ENCODE measurements at places on chromosomes 12 and 14.

DNA sequence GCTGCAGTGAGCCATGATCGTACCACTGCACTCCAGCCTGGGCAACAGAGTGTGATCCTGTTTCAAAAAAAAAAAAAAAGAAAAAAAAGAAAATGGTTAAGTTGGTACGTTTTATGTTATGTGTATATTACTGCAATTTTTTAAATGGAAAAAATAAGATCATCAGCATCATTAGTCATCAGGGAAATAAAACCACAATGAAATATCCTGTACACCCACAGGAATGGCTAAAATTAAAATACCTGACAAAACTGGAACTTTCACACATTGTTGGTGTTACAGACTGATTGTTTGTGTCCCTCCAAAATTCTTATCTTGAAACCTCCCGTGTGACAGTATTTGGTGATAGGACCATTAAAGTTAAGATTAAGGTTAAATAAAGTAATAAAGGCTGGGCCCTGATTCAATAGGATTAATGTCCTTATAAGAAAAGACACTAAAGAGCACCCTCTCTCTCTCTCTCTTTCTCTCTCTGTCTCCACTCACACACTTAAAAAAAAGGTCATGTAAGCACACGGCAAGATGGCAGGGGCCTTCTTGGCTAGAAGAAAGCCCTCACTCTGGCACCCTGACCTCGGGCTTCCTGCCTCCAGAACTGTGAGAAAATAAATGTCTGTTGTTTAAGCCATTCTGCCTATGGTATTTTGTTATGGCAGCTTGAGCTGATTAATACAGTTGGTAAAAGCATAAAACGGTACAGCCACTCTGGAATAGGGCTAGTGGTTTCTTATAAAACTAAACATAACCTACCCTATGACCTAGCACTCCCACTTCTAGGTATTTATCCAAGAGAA, 48.3 kb upstream of the ZFP36L1 start:
- no peak for DNase-seq

DNA sequence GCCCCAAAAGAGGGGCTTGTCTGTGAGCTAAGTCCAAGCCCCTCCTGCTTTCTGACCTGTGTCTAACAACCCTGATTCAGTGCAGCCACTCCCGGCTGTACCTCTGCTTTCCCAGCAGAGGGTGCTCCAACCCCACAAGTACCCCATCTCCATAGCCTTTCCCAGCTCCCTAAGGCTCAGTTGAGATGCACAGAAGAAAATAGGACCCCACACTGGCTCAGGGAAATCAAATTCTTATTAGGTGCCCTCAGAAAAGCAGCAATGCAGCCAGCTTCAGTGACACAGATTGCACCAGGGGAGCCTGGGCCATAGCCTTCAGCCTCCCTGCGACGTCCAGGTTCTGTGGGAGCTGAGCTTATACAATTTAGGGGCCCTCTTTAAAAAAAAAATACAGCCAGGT, 49.9 kb downstream of the LRRC74A start:
- DNase-seq, result peak; percentile 81

DNA sequence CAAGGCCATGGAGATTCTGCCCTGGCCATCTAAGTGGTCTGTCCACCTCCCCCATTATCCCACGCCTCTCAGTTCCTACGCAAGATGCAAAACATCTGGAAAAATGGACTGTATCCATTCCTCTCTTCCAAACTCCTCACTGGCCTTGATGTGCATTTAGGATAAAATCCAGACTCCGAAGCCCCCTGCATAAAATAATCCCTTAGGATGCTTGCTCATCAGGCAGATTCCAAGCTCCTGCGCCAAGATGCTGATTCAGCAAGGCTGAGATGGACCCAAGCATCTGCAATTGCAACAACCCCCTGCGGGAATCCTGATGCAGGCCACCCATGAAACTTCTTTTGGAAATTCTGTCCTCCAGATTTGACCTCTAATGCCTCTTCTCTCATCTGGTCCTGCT, 81.6 kb downstream of the SPRING1 start:
- peak; percentile 71 for DNase-seq

DNA sequence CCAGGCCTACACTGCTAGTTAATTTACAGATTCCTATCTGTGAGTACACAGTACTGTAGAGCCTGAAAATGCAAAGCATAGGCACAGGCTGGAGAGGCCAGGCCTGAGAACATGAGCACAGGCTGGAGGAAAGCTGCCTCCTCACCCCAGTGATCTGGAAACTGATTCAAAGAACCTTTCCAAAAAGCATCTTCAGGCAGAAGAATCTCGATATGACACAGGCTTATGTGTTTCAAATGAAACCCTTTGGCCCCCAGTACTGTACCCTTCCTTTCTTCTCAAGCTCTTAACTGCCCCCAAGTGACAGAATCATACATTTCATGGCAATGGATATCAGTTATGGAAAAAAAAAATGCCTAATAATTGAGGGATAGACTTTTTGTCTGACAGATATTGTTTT, 122.0 kb downstream of the KCNC2 start:
- DNase-seq, result no peak

- peak; percentile 38 for DNase-seq
Observed at GRCh38 chr14:71466946-71467345, 465.3 kb upstream of the RGS6 start.

DNA sequence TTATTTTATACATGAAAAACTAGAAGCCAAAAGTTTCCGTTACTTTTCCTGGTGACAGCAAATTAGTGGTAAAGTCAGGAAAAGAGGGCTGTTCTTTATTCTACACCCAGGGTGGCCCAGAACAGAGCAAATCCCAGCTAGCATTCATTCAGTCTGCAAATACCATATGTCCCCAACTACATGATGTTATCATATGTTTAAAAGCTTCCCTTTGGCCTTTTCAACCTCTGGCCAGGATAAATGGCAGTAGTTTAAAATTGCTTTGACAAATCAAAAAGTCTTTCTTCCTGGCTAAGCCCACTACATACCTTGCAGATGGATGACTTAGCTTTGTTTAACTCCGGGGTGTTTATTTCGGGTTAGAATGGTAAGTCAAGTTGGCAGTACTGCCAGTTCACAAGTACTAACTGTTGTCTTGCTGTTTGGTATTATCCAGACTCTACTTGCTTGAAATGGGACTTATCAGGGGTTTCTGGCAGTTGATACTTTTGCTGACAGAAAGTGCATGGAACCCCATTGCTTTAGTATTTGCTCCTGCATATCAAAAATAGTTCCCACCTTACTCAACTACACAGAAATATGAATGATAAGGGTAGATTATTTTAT, 69.7 kb downstream of the PKP2 start:
- DNase-seq, result no peak

DNA sequence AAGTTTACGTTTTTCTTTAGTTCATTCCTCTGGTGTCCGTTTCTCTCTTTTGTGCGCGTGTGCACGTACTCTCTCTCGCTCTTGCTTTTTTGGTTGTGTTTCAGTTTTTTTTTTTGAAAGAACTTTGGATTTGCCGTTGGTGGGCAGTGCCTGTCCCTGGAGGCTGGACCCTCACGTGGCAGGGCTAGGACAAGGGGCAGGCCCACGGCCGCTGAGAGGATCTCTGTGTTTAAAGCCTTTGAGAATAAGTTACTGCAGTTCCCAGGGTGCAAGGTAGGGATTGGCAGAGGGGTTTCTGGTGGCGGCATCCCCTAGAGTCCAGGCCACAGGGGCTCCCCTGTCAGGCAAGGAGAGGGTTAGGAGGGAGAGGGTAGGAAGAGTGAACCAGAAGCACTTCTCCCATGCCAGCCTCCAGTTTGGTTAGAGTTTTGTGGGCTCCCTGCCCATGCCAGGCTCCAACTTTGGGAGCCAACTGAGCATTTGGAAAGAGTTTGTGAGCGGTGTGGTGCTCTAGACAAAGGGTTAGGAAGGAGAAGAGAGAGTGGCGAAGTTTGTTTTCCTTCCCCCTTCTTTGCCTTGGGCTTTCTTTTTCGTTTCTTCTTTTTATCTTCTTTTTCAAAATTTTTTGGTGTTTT, 30.5 kb downstream of the ZFHX2 start:
- DNase-seq, result no peak

DNA sequence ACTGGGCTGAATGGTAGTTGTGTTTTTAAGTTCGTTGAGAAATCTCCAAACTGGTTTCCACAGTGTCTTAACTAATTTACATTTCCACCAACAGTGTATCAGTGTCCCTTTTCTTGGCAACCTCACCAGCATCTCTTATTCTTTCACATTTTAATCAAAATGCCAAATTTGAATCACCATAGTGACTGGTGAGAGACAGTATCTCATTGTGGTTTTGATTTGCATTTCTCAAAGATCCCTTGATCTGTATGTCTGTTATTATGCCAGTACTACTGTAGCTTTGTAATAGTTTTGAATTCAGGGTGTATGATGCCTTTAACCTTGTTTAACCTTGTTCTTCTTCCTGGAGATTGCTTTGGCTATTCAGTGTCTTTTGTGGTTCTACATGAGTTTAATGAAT, 2.2 kb upstream of the EIF2S3B start:
- DNase-seq, result no peak

GRCh38 chr12:45490232-45490881, 239.1 kb upstream of the ARID2 start:
- DNase-seq, result peak; percentile 10

GRCh38 chr14:62710811-62711210, 334.4 kb downstream of the KCNH5 start:
- DNase-seq, result no peak

DNA sequence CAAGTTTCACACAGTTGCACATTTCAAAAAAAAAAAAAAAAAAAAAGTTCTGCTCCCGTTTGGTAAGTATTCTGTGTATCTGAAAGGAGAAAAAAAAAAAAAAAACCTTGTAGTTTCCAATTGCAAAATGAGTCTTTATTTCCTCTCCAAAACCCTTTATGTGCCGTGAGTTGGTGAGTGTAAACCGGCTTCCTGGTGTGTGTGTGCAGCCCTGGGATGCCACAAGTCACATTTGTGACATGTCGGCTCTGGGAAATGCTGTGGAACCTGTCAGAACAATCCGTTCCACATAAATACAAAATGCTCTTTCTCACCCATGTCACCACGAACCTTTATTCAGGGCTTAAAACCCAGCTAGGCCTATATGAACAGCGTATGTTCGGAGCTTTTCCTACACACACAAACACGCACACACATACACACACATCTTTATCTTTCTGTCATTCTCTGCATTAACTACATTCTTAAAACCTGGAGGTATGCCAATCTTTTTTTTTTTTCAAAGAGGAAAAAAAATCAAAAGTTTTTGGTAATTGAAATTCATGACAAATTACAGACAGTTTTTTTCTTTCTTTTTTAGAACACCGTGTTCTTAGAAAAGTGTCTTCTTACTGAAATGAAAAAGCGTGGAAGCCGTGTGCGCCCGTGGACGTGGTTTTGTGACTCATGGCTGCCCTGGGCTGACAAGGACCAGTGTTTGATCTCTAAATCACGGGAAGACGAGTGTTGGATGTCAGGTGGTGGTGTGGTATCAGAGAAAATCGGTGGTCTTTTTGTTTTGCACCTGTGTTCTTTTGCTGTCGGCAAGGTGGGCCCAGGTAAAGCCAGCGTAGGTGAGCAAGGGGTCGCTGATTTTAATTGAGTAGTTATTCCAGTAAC, 612.0 kb downstream of the VRK1 start:
- DNase-seq, result no peak

GRCh38 chr12:74646831-74647230, 109.2 kb downstream of the ATXN7L3B start:
- peak; percentile 19 for DNase-seq

DNA sequence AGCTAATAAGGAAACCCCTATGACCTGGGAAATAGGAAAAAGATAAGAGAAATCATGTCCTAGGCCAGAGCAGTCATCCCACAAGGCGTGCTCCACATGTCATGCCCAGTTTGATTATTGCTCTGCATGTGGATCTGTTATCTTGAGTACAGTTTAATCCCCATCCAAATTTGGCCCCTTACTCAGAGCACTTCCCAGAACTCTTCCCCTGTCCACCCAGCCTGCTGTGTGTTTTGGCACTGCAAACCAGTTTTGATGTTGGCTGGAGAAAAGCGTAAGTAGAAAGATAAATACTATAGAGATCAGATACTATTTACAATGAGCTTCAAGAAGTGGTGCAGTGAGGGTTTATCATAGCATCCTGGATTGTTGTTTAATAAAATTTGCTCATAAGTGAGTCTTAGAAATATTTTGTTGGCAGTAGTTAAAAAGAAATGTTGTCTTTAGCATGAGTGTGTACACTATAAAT, 83.8 kb downstream of the PTPRB start:
- DNase-seq, result no peak

DNA sequence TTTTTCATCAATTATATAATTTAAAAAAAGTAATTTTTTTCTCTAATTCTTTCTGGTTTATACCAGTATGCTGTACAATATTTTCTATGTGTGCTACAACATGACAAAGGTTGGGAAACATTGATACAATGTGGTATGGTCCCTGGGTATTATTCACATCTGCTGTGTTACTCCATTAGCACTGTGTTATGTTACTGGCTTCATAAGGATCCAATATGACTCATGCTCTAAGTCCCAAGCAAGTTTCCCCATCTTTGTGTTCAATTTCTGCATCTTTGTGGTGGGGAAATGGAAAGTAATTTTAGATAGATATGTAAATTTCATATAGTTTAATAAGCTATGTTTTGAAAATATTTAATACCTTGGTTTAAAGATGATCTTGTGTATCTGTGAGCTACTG, 35.8 kb downstream of the FBXO33 start:
- DNase-seq, result no peak

DNA sequence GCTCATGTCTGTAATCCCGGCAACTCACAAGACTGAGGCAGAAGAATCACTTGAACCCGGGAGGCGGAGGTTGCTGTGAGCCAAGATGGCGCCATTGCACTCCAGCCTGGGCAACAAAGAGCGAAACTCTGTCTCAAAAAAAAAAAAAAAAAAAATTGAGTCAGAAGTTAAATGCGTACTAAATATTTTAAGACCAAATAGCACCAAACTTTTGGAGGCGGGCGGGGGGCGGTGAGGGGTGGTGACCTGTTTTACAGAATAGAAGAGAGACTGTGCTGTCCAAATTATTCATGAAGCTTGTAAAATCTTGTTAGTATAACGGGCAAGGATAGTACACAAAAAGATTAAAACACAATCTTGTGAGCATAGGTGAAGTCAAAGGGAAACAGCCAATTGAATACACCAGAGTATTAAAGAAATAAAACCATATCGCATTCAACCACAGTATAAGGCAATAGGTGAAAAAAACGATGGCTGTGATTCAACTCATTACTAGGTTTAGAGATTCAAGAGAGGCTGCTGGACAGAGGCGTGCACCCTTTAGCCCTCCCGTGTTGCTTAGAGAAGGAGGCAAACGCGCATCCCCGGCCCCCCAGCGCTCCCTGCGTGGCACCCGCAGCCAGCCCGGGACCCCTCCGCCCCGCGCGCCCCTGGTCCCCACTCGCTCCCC, 571 bp downstream of the ZNF891 start:
- no peak for DNase-seq

- DNase-seq, result peak; percentile 16
Observed at GRCh38 chr14:21536418-21537089, 10.4 kb upstream of the SALL2 start.

DNA sequence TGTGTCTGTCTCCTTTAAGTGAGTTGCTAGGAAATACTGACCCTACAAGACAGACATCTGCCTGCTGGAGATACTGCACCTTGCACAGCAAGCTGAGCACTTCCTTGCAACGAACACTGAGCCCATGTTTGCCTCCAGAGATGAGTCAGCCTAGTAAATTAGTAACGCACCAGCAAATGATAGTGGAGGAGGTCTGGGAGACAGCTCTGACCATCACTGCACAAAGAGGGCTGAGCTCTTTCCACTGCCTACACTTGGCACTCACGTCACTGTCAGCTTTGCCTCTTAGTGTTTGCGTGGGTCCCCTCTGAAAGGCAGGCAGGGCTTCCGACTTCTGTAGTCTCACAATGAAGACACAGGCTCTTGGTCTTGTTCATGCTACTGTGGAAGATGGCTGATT, 109.0 kb downstream of the APAF1 start:
- DNase-seq, result no peak
